ENCODE measurements at places on chromosomes 6 and 20.

- no peak for DNase-seq
Measured at GRCh38 chr6:7998103-7998725, 66.0 kb downstream of the BLOC1S5 start.

DNA sequence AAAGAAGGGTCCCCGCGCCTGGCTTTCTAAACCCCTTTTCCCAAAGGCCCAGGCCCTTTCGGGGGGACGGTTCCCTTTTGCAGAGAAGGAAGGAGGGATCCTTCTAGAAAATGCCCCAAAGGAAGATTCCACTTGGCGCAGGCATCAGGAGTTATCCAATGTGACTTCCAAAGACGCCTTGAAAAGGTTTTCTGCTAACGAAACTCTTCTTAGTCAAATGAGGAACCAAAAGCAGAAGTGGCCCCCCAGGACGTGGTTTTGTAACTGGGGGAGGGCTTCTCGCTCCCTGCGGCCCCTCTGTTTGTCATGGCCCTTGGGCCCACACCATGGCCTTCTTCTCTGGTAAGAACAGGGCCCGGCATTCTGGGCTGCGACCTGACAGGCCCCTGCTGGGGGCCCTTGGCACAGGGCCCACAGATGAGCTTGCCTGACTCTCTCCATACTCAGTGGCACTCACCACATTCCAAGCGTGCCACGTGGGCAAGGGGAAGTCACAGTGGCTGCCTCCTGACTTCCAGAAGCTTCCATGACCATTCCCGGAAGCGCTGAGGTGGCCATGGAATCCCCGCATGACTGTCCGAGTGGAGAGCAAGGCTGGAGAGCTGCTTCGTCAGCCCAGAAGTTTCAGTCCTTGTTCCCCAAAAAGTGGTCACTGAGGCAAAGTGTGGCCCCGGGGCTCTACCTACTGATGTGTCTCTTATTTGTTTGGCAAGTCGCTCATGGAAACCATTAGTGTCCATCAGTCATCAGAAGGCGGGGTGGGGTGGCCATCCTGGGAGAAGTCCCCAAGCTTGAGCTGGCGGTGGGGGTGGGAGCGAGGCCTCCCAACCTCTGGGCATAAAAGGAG is 834 bp upstream of the CTSZ start:
- no peak for DNase-seq

DNA sequence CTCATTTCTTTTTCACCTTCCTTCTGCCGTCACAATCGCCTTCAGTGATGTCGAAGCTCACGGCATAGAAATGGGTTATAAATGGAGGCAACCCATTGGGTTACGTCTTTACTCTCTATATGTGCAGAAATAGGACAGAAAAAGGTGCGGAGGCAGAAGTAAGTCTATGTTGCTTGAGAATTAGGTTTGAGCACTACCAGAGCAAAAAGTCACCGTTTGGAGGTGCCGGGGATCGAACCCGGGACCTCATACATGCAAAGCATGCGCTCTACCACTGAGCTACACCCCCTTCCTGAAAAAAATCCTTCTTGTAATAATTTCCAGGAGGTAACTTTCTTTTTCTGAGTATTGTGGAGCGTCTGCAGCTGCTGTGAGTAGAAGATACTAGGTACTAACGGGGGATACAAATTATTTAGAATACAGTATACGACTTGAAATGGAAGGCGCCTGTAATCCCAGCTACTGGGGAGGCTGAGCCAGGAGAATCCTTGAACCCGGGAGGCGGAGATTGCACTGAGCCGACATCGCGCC is 134.2 kb downstream of the TRIM27 start:
- DNase-seq: no peak

DNA sequence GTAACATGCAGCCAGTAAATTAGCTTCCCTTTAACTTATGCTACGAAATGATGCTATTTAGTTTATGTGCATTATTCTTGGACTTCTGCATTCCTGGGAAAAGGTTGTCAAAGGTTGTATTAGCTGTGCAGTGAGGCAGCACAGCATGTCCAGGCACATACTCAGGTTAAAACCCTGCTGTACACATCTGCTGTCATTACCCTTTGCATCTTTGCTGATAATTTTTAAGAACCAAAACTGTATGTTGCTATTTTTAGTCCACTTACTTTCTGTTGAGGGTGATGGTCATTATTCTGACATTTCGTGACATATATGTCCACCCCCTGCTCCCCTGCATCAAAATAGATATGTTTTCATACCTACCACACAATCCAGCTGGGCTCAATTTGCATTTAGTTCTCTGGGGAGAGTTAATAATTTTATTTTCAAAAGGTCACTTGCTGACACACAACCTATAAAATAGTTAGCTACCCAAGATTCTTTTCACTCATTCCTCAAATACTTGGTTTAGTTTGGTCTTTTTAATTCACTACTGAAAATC is 142.5 kb upstream of the SPACA1 start:
- no peak for DNase-seq

- no peak for DNase-seq
Measured at GRCh38 chr6:42332916-42333315, 115.3 kb upstream of the MRPS10 start.

GRCh38 chr6:150934380-150934779 is 68.9 kb downstream of the MTHFD1L start:
- no peak for DNase-seq

DNA sequence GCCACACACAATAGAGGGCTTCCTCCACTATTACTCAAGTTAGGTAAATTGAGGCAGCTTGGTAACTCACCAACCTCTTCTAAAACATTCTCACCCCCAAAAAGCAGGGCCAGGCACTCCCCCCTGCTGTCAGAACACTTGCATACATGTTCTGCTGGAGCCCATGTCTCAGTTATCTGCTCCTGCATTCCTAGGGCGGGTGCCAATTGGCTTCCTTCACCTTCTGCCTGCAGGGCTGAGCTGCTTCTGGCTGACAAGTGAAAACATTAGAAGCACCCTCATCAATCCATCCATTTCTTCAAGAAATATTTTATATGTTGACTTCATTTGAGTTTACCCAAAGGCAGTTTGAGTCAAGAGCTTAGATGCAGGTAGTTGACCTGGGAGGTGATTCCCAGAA is 4.5 kb upstream of the ENTPD6 start:
- no peak for DNase-seq

DNA sequence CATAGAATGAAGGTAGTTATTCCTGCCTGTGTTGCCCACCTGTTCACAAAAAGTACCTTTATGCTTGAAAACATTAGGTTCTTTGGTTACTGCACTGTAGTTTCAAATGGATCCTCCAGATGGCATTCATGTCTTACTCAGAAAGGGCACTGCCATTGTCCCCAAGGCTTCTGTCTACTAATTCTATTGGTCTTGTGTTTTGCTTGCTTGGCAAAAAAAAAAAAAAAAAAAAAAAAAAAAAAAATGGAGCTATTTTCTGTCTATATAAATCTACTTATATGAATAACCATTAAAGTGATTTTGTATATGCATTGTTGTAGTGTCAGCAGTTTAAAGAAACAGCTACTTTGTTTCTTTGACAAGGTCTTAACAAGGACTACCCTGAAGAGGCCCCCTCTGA is 12.7 kb upstream of the EFHC1 start:
- DNase-seq: peak; percentile 62

GRCh38 chr6:27518881-27519795 is 46.2 kb upstream of the ZNF184 start:
- DNase-seq: peak; percentile 27

DNA sequence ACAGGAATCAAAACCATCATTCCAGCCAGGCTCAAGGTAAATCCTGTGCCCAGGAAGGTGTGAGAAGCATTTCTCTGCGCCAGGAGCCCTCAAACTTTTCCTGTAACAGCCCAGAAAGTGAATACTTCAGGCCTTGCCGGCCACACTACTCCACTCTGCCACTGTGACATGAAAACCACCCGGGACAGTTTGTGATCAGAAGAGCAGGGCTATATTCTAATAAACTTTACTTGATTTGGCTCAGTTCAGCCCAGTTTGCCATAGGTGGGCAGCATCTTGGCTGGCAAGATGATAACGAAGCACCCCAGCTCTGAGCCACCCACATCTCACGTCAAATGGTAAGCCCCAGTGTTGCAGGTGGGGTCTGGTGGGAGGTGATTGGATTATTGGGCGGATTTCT is 249.4 kb downstream of the DLL1 start:
- no peak for DNase-seq

DNA sequence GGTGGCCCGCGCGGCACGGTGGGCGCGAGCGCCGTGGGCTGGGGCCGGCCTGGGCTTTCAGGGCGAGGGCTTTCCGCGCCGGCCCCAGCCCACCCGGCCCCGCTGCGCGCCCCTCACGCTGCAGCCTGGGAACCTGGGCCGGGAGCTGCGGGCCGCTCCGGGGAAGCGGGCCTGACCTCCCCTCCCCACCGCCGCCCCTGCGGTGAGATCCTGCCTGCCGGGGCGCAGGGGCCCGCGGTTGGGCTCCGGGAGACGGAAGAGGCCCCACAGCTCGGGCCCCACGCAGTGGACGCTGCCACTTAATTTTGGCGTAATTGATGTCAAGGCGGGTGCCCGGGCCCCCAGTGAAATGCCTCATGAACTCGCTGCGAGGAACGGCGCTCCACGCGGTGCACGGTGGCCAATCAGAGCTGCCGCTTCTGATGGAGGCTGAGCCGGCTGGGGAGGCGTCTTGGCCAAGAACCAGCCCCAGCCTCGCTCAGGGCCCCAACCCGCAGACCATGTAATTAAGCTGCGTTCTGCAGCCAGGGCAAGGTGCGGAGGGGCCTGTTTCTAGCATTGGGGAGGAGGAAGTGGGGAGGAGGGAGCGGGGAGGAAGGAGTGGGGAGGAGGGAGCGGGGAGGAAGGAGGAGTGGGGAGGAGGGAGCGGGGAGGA is 96.1 kb upstream of the BHLHE23 start:
- peak; percentile 29 for DNase-seq

DNA sequence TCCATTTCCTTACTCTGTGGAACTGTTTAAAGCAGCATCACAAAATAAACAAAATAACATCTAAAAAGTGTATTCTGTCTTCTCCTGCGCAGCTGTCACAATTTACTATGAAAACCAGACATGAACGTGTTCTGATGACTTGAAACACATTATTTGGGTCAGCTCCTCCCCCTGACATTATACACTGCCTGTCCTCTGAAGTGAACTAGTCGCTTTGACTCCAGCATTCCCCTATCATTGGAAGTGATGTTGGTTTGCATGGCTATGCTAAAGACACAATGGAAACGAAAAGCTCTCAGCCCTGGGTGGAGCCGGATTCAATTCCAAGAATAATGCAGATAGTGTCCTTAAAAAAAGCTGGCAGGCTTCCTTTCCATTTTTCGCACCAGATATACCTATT is 125.9 kb downstream of the FYN start:
- no peak for DNase-seq

DNA sequence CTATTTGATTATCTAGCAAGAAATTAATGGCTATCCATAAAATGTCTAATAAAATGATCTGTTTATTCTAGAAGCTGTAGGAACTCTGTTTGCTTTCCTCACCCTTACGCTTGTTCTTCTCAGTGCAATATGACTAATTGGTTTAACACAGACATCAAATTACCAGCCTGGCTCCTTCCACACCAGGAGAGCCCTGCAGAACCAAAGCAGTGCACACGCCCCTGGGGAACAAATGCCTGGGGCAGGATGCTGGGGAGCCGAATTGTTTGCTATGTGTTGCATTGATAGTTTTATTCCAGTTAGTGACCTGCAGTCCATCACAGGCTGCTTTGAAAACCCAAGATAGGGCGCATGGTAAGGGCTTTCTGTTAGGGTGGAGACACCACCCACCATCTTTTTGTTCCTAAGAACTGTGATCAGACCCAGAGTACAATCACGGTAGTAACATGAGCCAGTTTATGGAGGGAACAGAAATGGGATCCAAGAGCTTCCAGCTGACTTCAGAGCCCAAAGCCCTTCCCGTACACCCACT is 126.4 kb upstream of the CD93 start:
- DNase-seq: no peak

- DNase-seq: no peak
Measured at GRCh38 chr6:152341596-152341995, 295.6 kb downstream of the SYNE1 start.

DNA sequence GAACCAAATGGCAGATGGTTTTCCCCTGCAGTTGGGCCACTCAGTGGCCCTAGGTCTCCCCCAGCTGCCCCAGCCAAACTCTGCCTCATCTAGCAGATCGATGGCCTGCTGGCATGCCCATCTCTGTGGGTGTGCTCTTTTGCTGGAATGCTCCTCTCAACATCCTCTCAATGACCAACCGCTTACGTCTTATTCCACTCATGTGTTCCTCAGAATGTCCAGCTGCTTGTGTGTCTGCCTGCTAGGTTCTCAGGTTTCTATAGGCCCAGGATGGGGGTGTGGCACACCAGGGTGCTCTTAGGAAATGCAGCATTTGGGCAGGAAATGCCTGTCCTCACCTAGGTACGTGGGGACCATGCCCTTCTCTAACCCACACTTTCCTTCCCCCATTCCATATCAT is 509.9 kb upstream of the SYNCRIP start:
- no peak for DNase-seq

DNA sequence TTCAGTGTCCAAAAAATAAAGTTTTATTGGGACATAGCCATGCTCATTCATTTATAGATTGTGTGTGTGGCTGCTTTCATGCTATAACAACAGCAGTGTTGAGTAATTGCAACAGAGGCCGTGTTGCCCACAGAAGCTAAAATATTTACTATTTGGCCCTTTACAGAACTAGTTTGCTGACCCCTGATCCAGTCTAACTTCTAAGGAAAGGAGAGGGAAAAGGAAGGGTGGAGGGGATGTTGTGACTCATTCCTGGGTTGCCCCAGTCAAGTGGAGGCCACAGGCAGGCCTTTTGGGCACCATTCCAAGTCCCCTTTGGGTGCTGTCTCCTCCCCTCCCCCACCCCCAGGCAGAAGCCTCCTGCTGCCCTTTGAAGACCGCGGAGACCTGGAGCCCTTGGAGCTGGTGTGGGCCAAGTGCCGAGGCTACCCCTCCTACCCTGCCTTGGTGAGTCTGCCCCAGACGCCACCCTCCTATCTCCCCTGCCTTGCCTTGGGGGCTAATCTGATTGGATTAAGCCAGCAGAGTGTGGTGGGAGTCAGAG is 28.4 kb downstream of the BRPF3 start:
- DNase-seq: no peak

- no peak for DNase-seq
Measured at GRCh38 chr6:34157851-34158250, 12.0 kb upstream of the GRM4 start.

- DNase-seq: no peak
Measured at GRCh38 chr6:3541006-3541585, 84.2 kb upstream of the SLC22A23 start.

DNA sequence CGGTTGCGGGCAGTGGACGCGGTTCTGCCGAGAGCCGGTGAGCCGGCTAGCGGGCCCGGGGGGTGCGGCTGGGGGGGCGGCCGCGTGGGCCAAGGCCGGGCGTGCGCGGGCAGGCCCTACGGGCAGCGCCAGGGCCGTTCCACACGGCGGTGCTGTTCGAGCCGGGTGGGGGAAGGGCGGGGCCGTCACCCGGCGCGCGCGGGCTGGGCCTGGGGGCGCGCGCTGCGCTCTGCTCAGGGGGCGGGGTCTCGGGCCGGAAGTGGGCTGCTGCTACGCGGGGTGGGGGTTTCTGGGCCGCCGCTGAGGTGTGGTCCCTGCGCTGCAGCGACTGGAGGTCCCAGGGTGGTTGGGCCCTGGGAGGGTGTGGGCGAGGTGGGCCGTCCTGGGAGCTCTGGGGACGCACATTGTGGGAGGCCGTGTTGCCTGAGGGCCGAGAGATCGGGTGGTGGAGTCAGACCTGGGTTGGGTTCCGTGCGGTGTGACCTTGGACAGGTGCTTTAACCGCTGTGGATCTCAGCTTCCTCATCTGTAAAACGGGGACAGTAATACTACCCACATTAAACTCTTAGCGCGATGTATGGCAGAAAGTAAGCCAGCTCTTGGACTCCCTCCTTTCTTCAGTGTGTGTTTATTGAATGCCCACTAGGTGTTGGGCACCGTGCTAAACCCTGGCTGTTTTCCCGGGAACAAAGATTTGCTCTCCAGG is 391 bp downstream of the MAPRE1 start:
- peak; percentile 28 for DNase-seq

- no peak for DNase-seq
Measured at GRCh38 chr20:49310705-49311104, 32.8 kb upstream of the ZNFX1 start.
